Stimulated activated CD8-positive, alpha-beta memory T cell treated with anti-CD3 and anti-CD28 coated beads, Interleukin-15, amount 100 ng/mL, for 48 hours (primary cell): ENCODE measurements at places on chromosomes 1 and 21.

GRCh38 chr1:27555700-27556424, 48.1 kb downstream of the AHDC1 start:
- no peak for DNase-seq

- no peak for DNase-seq
Observed at GRCh38 chr1:208242941-208243526, 1.1 kb downstream of the PLXNA2 start.

- DNase-seq = no peak
Observed at GRCh38 chr1:202046227-202046626, 35.8 kb downstream of the ELF3 start.

DNA sequence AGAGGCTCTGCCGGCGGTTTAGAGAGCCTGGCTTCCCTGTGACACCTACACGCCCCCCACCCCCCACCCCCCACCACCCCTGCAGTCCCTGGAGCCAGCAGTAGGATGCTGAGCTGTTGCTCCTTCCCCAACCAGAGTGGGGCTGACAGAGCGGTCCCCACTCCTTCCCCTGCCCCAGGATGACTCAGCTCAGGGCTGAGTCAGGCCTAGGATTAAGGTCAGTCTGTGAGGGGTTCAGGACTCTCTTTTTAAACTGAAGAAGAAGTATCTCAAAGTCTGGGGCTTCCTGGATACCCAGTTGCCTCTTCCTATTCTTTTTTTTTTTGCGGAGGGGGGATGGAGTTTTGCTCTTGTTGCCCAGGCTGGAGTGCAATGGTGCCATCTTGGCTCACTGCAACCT, 19.1 kb downstream of the DMBX1 start:
- DNase-seq = no peak

DNA sequence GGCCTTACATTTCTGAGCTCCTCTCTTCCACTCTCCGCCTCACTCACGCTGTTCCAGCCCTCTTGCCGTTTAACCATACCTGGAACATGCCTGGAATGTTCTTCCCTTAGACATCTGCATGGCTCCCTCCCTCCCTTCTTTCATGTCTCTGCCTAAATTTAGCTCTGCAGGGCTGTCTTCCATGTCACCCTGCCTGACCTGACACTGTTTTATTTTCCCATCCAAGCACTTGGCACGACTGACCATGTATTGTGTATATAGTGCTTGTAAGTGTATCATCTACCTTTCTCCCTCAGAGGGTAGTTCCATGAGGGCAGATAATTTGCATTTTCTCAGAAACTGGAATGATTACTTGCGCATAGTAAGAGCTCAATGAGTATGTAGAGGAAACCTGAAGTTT, 47.3 kb downstream of the ST6GALNAC3 start:
- DNase-seq = no peak

- DNase-seq = no peak
Observed at GRCh38 chr1:223244366-223245103, 101.5 kb upstream of the TLR5 start.

- no peak for DNase-seq
Observed at GRCh38 chr1:98417820-98418219, 243.7 kb upstream of the SNX7 start.

- DNase-seq = peak; percentile 20
Observed at GRCh38 chr1:160400223-160400645, at the start of gene VANGL2. Gene VANGL2 (plus strand): TSS chr1:160400564. CDS start chr1:160415838, 15,274 bp downstream.

- DNase-seq = no peak
Observed at GRCh38 chr1:10071640-10072039, 38.9 kb downstream of the UBE4B start.

GRCh38 chr1:236021424-236022135, 43.3 kb downstream of the NID1 start:
- no peak for DNase-seq

GRCh38 chr1:154445040-154445472, 39.9 kb downstream of the IL6R start:
- peak; percentile 43 for DNase-seq

GRCh38 chr1:10862743-10863335, 66.4 kb upstream of the CASZ1 start:
- DNase-seq = no peak

- no peak for DNase-seq
Observed at GRCh38 chr21:41210426-41211059, 42.6 kb downstream of the BACE2 start.

DNA sequence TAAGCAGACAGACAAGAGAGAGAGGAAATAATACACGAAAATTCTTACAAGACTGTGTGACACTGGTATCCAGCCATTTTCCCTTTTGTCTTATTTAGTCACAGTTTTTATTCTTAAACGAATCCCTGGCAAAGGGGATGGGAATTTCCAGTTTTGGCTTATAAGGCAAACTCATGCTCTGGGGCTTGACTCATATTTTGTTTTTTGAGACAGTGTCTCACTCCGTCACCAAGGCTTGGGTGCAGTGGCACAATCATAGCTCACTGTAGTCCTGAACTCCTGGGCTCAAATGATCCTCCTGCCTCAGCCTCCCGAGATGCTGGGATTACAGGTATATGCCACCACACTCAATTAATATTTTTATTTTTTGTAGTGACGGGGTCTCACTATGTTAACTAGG, 31.9 kb downstream of the PTGER3 start:
- no peak for DNase-seq

- DNase-seq = no peak
Observed at GRCh38 chr1:59915516-59915915, 11.1 kb downstream of the CYP2J2 start.

- DNase-seq = no peak
Observed at GRCh38 chr21:39686646-39687468, 58.1 kb upstream of the IGSF5 start.
